Type B pancreatic cell (in vitro differentiated cells): ENCODE measurements at places on chromosomes 6 and 20.

DNA sequence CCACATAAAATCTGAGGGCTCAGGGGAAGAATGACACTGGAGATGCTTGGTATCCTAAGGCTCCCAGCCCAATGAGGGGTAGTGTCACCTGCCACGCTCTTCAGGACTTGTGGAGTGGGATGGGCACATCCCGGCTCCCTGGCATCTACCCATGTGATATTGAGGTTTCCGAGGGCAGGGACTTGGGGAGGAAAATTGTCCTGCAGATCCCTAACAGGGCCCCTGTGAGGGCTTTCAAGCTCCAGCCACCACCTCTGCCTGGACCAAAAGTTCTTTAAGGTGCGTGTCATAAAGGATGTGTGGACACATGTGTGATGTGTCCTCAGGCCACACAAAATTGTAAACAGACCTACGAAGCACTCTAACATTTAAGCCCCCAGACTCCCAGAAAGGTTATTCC is 2.5 kb downstream of the SCML4 start:
- peak; percentile 25 for DNase-seq

DNA sequence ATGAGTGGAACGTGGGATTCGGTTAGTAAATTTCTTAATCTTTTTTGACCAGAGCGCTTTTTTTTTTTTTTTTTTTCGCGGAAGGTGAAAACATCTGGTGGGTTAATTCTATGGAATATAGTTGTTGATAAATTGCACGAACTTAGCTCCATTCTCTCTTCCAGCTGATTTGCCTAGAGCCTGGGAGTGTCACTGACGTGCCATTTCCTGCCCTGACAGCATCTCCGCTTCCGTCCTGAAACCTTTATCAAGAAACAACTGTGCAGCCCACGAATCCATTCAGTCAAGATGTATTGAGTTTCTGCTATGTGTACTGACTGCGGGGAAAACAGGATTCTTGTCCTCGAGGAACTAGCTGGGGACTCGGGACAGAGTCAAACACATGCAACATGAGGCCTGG is 59.5 kb upstream of the TGM3 start:
- DNase-seq, result no peak

DNA sequence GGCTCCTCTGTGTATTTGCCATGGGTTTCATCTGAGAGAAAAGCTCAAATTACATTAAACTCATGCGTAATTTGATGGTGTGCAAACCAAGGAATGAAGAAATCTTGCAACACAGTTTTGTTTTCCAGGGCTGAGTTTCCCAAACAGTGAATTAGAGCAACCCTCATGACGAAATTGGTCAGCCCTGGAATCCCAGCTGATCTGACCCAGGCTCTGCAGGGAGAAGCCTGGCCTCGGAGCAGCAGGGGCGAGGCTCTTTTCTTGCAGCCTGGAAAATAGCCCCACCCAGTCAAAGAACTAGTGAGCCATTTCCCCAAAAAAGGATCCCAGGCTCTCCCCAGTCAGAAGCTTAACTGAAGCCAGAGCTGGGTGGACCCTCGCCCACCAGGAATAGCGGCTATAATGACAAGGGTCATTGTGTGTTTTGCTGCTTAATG is 107.3 kb upstream of the SNX9 start:
- DNase-seq, result no peak

- DNase-seq, result no peak
Measured at GRCh38 chr6:31659649-31660380, 763 bp downstream of the C6orf47 start.

DNA sequence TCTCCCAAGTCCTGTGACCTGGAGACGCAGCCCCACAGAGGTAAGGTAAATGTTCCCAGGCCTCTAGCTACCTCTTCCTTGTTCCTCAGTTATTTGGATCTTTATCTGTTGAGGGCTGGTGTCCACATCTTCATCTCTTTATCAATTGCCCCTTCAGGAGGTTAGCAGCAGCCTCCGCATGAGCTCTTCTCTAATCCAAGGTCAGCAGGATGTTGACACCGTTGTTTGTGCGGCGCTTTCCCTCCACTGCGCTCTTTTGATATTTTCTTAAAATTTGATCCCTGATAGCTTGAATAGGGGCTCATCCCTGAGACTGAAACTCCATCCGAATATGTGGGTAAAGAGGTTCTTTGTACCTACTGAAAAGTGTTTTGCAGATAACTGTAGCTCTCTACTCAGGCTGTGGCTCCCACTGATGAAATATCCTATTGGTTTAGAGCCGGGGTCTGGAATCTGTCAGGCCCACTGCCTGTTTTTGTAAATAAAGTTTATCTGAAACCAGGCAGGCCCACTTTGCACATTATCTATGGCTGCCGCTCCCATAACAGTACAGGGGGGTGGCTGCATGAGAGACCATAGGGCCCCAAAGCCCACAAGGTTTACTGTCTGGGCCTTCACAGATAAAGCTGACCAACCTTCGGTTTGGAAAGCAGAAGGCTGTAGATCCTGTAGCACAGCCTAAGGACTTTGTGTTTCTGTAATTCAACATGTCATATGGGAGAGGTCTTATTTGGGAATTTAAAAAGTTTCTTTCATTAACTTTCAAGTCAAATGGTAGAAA is 362.6 kb downstream of the QKI start:
- DNase-seq, result no peak

- no peak for DNase-seq
Measured at GRCh38 chr6:33384581-33385020, 7.0 kb upstream of the KIFC1 start.

DNA sequence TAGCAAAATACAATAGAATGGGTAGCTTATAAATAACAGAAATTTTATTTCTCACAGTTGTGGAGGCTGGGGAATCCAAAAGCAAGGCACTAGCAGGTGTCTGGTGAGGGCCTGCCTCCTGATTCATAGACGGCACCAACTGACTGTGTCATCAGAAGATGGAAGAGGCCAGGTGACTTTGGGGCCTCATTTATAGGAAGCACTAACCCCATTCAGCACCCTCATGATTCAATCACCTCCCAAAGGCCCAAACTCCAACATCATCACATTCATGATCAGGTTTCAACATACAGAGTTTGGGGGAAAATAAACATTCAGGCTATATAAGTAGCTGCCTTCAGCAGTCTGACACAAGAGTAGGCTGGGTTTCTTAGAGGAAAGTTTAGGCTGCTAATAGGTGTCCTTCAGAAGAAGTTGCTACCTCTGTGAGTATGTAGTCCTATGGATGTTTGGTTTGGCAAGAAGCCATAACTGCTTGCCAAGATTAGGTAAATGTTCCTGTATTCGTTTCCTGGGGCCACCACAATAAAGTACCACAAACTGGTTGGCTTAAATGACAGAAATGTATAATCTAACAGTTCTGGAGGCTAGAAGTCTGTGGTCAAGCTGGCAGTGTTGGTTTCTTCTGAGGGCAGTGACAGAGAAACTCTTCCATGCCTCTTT is 48.8 kb downstream of the NT5E start:
- no peak for DNase-seq

GRCh38 chr6:88135578-88136114 is 30.5 kb downstream of the CNR1 start:
- no peak for DNase-seq

DNA sequence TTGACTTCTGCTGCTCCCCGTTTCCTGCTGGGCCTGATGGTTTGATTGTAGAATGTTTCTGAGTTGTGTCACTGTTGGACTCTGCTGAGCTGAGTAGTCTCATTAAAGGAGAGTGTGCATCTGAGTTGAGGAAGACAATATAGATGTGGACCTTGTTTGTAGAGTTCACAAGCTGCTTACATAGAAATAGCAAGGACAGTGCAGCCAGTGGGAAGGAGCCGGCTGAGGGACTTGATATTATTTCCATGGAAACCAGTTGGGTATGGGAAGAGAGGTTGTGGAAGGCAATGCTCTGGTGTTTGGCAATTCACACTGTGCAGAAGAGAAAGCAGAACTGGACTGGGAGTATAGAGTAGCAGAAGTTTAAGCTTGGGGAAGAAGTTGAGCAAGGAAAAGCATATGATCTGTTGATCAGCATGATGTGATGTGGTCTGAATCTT is 14.8 kb downstream of the IGF2R start:
- no peak for DNase-seq

GRCh38 chr6:151091571-151091970 is 148.2 kb upstream of the AKAP12 start:
- DNase-seq, result no peak

DNA sequence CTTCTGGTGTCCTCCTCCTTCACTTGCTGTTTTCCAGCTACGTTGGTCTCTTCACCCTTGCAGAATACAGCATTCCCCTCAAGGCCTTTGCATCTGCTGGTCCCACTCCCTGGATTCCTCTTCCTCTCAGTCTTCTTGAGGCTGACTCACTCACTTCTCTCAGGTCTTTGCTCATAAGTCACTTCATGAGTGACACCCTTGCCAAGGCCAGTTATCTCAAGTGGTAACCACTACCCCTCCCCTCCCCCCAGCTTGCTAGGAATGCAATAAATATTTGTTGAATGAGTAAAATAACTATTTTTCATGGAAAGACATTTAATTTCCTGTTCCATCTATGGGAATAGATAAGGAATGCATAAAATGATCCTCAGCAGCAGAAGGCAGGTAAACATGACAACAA is 131.7 kb downstream of the PLCB4 start:
- DNase-seq, result no peak

DNA sequence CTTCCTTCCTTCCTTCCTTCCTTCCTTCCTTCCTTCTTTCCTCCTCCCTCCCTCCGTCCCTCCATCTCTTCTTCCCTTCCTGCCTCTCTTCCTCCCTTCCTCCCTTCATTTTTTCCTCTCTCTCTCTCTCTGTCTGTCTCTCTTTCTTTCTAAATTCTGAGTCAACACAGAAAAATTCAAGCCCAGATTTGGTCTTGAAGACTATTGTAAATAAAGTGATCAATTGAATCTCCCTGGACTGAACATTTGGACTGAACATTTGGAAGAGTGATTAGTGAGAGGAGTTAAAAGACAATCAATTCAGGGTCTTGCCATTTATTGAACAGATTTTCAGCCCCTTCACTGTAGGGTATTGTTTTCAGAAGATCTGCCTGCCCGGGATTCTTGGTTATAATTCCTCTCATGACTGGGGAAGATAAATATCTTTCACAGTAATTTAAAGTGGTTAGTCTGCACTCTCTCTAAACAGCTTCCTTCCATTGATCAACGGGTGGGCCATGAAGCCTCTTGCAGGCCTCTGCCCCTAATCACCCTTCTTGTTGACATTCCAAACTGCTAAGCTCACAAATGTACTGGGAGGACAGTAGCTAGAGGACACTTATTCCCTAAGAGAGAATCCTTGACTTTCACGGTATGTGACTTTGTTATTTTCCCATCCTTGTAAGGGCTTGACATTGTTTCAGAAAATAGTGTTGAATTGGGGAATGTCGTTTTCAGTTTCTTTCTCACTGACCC is 101.7 kb upstream of the BMP2 start:
- DNase-seq, result no peak

DNA sequence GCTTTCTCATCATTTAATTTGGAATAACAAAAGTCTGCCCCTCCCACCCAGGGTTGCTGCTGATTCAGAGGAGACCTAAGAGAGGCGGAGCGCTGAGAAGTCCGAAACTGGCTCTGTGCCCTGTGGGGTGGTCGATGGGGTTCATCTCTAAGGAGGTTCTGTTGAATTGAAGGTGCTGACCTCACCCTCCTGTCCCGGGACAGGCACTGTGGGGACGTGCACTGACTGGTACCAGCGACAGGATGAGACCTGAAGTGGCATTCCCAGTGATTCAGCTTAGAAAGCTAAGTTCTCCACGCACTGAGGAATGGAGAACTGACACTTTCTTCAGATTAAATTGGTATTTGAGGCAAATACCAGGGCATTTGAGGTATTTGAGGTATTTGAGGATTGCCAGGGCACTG is 1.3 kb downstream of the GUCA1B start:
- DNase-seq, result no peak

- no peak for DNase-seq
Measured at GRCh38 chr6:112145080-112145573, 57.7 kb downstream of the FAM229B start.

GRCh38 chr20:61422636-61423425 is 170.8 kb downstream of the CDH4 start:
- DNase-seq, result no peak

- DNase-seq, result no peak
Measured at GRCh38 chr6:8229915-8230756, 127.8 kb upstream of the EEF1E1 start.

DNA sequence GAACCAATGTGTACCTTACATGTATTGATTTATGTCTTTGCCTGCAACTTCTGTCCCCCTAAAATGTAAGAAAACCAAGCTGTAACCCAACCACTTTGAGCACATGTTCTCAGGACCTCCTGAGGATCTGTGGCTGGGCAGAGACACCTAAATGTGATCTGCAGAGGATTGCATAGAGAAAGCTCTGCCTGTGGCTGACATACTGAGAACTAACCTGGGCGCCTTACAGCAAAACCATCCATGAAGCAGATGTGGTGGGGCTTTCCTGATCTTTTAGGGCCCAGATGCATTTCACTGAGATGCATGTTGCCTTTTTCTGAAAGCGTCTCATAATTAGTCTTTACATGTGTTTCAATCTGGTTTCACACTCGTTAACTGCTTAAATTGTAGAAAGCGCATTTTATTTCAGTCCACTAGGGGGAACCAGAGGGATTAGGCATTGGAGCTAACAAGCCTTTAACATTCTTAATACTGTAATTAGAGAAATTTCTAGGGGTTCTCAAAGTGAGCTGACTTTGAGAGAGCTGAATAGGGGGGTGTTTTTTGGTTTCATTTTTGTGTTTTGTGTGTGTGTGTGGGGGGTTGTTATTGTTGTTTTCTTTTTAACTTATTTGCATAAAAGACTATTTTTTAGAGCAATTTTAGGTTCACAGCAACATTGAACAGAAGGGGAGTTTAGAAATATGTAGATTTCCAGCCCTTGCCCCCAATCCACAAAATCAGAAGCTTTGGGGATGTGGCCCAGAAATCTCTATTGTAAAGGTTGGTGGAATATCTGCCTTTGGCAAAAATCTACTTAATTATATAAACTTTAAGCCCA is 50.9 kb upstream of the FAM184A start:
- no peak for DNase-seq

DNA sequence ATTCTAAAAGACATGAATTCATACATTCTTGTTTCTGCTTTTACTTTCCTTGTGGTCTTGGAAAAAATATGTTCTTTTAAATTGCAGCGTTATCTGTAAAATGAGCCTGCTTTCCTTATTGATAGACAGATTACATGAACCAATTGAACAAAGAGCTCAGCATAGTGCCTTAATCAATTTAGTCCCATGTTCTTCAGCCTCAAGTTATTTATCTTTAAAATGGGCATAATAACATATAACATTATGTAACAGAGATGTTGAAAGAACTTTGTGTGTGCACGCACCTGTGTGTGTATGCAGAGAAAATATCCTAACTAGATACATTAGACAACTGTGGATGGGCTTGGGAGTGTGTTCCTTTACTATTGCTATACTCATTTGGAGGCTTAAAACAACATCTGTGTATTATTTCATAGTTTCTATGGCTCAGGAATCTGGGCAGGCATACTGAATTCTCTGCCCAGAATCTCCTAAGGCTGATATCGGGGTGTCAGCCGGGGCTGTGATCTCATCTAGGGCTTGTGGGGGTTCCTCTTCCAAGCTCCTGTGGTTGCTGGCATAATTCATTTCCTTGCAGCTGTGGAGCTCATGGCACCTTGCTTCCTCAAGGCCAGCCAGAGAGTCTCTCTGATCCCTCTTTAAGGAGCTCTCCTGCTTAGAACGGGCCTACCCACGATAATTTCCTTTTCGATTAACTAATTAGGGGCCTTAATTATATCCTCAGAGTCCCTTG is 194.1 kb downstream of the ARID1B start:
- no peak for DNase-seq

GRCh38 chr6:15823838-15824414 is 161.1 kb upstream of the DTNBP1 start:
- DNase-seq, result no peak
